ENCODE measurements at places on chromosomes 7 and 10.

GRCh38 chr7:67589183-67589582, 592.5 kb downstream of the TYW1 start:
- DNase-seq: no peak

- DNase-seq: no peak
These were observed 335.1 kb downstream of the GATA3 start for GRCh38 chr10:8389630-8390029.

GRCh38 chr7:70765651-70766050, 366.3 kb upstream of the GALNT17 start:
- DNase-seq: no peak

- no peak for DNase-seq
These were observed 31.1 kb upstream of the ADD3 start for GRCh38 chr10:109976681-109977080.

DNA sequence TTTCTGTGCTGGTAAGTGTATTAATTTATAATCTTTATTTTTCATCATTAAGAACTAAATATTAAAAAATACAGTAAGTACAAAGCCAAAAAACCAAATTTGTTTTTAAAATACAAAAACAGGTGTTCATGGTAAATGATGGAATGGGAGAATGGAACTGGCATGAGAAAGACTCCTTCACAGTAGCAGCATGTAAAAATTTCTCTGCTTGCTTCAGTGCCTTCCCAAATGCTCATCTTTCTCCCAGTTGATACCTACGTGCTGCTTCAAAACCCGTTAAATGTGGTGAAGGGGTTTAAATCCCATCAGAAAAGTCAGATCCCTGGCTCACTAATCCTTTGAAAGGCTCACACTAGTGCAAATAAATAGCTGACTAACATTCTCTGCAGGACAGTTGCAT, 4.2 kb downstream of the RNF133 start:
- no peak for DNase-seq

DNA sequence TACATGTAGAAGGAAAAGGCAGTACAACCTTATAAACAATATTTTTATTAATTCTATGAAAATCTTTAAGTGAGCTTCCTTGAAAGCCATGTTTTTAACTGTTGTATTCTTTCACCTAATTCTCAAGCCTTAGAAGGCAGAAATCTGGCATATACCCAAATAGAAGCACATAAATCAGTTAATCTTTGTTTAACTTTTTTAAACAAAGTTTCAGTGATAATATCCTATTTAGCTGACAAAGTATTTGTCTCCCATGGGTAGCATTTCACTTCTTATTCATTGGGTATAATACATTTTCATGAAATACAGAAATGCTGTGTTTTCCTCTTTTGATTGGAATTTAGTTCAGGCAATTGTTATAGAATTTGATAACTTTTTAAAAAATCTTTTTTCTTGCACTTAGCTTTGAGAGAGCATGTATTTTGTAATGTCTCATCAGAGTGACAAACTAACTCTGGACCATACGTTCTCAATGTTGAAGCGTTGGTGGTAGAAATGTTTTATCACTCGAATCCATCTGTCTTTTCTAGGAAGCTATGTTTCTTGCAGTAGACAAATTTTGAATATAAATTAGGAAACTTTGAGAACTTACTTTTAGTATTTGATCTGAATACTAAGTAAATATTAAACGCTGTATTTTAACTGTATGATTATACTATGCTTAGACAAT, 78.1 kb downstream of the CREM start:
- no peak for DNase-seq

GRCh38 chr10:86451604-86451960, 70.0 kb downstream of the WAPL start:
- DNase-seq: no peak

- no peak for DNase-seq
These were observed 120.4 kb downstream of the EMX2 start for GRCh38 chr10:117662751-117663540.

GRCh38 chr7:110790992-110791391, 299.9 kb upstream of the LRRN3 start:
- no peak for DNase-seq

GRCh38 chr7:36439624-36440023, 50.0 kb downstream of the ANLN start:
- no peak for DNase-seq

DNA sequence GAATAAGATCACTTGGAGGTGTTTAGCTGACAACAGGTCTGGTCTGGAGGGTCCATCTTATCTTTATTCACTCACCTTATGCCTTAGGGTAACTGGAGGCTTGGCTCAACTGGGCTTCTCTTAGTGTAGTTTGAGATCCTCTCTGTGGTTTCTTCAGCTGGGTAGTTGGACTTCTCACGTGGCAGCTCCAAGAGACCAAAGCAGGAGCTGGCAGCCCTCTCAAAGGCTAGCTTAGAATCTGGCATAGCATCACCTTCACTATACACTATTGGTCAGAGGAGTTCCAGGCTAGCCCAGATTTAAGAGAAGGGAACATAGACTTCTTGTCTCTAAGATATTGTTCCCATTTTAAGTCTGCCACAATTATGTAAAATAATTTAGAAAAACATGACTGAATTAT, 16.4 kb downstream of the ADK start:
- no peak for DNase-seq

- DNase-seq: no peak
These were observed 287.0 kb downstream of the MDFIC start for GRCh38 chr7:115208710-115209560.

- no peak for DNase-seq
These were observed 287.8 kb downstream of the RPS24 start for GRCh38 chr10:78321500-78321899.

DNA sequence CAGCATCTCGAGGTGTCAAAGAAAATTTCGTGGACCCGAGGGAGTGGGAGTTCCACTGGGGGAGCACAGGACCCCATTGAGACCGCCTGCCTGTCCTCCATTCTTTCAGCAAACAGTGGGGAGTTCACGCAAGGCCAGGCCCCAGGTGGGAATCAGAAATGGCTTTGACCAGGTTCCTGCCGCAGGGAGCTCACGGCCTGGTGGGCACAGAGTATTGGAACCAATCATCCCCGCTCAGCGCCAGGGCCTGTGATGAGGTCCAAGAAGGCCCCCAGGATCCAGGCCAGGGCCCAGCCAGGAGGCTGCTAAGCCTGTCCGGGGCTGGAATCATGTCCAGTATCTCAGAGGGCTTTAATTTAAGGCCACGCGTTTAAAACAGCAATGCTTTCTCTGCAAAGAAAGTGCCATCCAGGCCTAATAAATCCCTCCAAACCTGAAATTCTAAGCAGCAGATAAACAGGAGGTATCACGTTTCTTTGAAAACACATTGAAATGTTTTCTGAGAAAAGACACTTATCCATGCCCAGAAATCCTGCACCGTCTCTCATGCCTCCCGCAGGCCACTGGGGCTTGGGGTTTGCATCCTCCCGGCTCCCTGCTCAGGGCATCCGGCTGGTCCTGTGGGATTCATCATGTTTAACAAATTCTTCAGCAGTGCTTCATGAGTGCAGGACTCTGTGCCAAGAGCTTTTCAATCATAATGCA, 125.7 kb downstream of the OAT start:
- no peak for DNase-seq

GRCh38 chr10:47261121-47261520, 38.9 kb upstream of the GDF10 start:
- no peak for DNase-seq

DNA sequence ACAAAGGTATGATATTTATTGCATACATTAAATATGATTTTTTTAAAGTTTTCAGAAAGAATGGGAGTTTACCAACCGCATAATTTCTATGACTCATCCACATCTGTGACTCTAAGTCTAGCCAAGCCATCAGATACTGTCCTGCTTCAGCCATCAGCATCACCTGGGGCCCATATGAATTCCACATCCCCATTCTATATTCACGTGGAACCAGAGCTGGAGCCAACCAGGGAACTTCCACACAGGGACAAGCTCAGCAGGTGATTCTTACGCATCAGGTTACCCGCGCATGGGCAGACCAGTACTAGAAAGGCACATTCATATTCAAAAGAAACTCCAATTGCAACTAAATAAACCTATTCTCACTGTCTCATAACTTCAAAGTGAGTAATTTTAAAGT, 817.7 kb upstream of the IGFBP3 start:
- no peak for DNase-seq

DNA sequence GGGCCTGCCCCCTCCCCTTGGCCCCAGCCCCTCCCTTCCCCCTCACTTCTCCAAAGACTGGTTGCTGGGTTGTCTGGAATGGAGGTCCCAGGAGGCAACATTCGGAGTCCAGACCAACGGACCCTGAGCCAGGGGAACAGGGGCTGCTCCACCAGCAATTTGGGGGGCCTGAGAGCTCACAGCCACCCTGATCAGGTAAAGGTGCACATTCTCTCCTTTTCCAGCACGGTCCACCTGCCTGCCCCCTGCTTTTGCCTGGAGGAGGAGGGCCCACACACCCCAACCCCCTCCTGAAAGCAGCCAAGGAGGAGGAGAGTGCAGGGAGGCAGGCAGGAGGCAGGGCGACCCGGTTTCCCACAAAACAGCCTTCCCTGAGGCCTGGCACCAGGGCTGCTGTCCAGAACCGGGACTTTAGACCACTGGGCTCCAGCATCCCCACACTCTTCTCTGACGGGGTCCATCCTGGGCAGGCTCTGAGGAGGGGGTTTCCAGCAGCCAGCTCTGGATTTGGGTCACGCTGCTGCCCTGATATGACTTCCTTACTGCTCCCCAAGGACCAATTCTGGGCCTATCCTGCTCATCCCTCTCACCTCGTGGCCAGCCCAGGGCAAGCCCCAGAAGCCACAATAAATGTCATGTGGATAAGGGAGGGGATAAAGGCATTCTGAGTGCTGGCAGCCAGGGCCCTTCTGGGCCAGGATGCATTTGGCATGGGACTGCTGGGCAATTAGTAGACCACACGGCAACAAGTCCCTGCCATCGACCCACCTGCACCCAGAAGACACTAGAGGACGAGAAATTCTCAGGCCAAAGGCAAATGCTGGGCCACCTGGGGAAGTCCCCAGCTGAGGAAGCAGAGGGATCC, 1.1 kb upstream of the CAMK2B start:
- DNase-seq: no peak

- no peak for DNase-seq
These were observed 3.5 kb upstream of the ENO4 start for GRCh38 chr10:116845823-116846222.

- DNase-seq: no peak
These were observed 47.7 kb downstream of the ZNF277 start for GRCh38 chr7:112254156-112254555.

DNA sequence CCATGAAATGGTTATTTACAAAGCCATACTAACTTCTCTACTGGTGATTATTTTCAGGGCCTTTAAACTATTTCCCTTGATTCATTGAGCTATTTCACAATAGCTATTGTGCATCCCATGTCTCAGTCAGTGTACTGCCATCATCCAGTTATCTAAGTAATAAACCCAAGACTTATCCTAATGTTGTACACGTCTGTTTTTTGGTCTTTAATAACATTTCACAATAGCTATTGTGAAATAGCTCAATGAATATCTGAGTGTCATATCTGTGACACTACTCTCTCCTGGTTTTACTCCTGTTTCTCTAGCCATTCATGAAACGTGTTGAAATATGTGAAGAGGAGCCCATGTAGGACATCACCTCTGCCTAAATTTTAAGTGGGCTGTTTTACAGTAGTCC, 36.5 kb upstream of the TMEM140 start:
- DNase-seq: no peak

DNA sequence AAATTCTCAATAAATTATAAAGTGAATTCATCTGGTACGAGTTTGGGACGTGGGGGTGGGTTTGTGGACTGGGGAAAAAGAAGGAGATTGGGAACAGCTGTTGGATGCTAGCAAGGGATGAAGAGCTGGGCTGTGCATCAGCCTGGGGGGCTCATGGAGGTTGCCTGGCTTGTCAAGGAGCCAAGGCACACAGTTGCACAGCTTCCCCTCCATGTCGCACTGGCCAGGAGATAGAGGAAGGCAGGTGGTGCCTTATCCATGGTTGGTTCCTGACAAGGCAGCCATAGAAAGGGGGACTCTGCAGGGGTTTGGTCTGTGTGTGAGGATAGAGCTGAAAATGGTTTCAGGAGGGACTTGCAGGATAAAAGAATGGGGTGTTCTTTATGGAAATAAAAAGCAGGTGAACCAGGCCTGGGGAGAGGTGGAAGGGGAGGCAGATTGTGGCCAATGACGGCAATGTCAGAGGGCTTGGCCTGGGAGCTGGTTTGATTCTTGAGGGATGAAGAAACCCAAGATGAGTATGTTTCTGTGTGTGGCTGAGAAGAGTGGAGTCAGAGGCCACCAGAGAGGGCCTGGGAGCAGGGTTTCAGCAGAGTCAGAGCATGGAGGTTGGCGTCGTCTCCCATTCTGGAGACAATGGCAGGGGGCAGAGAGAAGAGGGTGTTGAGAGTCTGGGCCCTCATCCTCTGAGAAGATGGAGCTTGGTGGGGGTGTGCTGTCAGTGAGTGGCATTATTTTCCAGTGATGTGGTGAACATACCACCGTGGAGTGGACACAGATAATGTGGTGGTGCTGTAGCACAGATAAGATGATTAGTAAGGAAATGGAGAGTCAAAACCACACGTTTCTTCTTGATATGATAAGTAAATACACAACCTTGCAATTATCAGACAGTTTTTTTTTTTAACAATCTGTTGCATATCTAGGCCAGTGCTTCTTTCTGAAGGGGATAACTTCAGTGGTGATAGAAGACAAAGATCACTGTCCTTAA, 108.2 kb downstream of the PTPN20 start:
- no peak for DNase-seq

DNA sequence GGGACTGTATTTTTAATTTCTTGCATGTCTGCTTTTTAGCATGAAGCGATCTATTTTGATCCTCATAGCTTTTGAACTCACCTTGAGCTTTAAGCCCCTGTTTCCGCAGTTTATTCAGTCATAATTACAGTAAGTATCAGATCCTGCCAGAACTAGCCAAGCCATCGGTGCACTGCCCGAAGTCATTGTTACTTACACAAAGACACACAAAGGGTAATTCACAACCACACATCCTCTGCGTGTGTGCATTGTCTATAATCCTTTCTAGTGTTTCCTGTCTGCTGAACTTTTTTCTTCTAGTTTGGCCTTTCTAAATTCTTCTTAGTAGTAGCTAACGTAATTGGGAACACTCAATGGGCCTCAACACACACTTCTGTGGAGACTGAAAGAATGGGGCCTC, 133.0 kb downstream of the SFMBT2 start:
- DNase-seq: no peak

DNA sequence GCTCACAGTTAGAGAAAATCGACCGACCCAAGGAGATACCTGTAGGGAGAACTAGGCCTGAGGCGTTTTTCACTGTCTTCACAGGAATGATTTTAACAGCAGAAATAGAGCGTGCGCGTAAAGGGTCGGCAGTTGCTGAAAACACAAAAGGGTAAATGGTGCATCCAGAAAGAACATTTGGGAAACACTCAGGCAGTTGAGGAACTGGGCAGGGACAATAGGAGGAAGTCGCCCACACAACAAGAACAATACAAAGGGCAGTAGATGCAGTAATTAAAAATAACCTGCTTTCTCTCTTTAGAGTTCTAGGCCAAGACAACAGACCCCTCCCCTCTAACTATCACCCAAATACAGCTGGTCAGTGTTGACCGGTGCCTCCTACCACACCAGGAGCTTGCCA, 126.6 kb downstream of the SORBS1 start:
- DNase-seq: no peak
